ENCODE measurements at places on chromosomes 3 and 15.

DNA sequence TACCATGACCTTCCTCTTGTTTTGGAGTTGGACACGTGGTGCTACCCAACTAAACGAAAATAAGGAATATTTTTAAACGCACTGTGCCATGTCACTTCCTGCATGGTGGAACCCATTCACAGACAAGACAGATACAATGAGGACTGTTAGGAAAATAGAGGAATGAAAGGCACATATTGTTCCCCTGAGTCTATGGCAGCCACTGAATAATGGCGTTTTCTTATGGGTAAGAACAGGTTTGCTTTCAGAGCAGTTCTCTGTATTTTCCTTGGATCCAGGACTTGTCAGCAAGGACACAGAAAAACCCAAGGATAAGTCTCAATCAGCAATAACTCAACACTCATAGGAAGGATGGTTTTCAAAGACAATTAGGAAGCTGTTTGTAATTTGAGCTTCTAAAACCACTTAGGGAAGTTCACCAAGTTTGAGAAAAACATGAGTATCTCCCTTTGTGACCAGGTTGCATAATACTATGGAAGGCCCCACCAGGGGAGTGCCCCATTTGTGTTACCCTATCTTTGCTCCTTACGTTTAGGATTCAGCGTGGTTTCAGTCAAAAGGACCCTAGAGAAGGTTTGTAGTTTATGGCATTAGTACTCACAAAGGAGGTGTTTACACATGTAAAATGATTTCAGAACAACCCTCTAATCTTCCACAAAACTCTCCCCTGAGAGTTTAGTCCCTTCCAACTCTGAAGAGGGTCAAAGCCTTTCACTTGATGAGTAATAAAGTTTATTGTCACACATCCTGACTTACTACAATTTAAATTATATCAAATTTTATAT, 487.2 kb upstream of the ATP11B start:
- no peak for DNase-seq

- DNase-seq = no peak
Measured at GRCh38 chr15:38622304-38622703, 57.7 kb upstream of the RASGRP1 start.

GRCh38 chr15:72911626-72912025, 128.1 kb upstream of the ADPGK start:
- DNase-seq = no peak

DNA sequence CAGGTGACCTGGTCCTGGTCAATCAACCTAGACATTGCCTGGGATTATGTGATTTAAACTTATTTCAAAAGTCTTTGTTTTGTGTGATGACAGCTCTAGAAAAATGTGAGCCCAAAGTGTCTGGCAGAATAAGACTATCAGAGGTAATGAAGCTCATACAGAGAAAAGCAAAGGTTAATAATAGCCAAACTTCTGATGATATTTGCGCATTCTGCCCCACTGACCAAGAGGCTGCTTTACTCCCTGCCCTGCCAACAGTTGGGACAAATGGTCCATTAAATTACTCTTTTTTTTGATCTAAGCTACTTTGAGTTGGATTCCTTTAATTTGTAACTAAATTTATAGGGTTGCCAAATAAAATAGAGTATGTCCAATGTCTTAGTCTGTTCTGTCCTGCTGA, 911.2 kb downstream of the MCTP2 start:
- DNase-seq = no peak

GRCh38 chr3:136938334-136938733, 19.4 kb upstream of the IL20RB start:
- DNase-seq = peak; percentile 61

DNA sequence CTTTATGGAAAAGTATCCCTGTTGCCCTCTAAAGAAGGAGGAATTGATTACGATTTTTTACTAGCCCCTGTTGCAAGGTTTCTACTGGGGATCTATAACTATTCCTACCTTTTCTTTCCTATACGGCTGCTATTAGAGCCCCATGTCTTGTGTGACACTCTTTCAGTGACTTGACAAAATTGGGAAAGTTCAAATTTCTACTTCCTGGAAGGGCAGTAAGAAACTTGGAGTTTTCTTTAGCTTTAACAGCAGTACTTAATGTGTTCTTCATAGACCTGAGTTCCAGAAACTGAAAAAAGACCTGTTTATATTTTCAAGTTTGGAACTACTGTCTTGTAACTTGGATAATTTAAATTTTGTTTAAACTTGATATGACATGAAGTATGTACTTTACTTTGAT, 54.7 kb downstream of the TRPC1 start:
- no peak for DNase-seq

DNA sequence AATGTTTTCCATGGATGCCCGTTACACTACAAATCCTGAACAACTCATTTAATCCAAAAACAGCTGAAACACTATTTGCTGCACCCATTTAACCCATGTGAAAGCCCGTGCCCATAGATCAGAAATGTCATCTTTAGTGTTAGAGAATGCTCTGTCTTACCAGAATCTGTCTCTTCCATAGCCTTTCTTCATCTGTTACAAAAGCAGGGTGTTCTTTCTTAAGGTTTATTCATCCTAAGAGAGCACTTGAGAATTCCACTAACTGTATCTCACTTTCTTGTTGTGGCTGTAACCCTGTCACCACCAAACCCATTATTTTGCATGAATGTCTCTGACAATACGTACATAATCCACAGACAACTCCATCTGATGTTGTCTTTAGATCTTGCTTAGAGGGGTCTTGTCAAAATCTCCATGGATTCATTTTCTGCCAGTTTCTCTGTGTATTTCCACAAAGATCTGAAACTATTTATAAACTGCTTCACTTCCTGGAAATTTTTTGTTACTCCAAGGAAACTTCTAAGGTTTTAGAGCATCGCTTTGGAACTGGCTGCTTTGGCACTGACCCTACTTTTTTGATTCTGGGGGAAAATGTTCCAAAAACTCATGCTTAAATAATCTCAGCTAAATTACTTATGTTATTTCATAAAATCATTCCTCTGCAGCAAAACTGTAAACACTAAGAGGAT, 167.8 kb upstream of the CCDC54 start:
- DNase-seq = no peak

DNA sequence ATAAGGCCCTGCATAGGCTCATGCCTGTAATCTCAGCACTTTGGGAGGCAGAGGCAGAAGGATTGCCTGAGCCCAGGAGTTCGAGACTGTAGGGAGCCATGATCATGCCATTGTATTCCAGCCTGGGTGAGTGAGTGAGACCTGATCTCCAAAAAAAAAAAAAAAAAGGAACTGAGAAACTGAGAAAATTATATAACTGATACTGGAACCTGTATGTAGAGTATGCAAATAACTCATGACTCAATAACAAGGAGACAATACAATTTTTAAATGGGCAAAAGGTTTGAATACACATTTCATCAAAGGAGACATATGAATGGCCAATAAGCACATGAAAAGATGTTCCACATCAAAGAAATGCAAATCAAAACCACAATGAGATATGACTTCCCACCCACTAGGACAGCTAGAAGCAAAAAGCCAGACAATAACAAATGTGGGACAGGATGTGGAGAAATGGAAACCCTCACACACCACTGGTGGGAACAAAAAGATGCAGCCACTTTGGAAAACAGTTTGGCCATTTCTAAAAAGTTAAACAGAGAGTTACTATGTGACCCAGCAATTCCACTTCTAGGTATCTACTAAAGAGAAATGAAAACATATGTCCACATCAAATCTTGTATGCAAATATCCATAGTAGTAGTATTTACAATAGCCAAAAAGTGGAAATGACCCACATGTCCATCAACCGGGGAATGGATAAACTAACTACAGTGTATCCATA, 70.7 kb downstream of the IQSEC1 start:
- no peak for DNase-seq

DNA sequence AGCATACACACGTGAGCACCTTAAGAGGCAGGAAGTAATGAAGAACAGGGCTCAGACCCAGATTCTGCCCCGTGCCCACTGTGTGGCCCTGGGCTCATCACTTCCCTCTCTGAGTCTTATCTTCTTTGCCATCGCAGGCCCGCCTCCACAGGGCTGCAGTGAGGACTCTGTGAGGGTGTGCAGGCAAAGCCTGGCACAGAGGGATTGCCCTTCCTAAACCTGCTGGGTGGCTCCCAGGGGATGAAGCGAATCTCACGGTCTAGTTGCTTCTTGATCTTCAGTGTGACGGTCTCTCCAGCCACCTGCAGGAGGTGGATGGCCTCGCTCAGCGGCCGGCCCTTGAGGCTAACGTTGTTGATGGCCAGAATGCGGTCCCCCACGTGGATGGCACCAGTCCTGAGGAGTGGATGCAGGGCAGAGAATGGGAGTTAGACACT, 32.8 kb downstream of the GRIP2 start:
- no peak for DNase-seq

DNA sequence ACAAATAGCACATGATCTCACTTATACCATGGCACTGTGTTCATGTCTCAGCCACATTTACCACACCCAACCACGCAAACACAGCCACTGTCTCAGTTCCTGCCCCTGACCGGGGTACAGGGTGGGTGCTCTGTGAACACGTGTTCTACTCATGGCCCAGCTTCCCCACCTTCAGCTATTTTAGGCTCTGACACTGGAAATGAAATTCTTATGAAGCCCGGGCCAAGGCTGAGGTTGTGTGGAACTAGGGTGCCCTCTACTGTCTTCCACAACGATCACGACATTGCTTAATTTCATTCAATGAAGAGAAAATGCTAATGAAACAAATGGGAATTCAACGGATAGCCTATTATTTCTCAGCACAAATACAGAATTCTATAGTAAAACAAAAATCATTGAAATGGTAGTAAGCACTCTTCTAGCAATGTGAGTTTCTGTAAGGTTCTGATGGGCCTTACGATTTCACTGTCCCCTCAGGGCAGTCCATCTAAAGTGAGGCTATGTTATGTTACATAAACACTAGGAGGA, 2.1 kb upstream of the GABRA5 start:
- peak; percentile 63 for DNase-seq

DNA sequence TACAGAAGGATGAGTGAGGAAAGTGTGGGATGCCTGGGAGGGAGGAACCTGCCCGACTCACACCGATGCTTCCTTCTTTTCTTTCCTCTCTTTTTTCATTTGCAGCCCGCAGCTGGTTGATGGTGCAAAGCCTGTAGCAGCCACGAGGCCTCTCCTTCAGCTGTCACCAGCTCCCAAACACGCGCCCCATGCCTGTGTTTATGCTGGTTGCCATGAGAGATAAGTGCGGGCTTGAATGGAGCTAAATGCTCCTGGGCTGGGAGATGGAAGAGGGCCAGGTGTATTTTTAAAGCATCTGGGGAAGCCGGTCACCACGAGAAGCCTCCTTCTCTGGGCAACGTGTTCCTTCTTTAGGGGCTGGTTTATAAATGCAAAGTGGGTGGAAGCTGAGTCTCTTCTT, 9.3 kb downstream of the COLQ start:
- DNase-seq = no peak

GRCh38 chr15:53193149-53193548, 403.0 kb upstream of the ONECUT1 start:
- DNase-seq = no peak

- peak; percentile 58 for DNase-seq
Measured at GRCh38 chr3:160374472-160374871, 24.6 kb downstream of the IFT80 start.

DNA sequence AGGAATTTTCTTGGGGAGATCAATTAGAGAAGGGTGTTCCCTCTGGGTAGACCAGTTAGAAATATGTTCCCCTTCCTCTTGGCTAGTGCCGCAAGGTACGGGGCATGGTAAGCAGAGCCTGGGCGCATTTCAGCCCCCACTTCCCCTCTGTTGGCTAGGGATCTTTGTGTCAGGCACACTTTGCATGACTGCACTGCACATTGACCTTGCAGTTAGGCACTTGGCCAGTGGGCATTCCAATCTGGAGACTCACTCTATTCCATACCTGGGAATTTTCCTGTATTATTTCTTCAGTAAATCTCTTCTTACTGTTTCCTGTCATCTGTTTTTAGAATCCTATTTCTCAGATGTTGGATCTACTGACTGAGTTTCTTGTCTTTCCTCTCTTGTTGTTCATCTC, 30.0 kb upstream of the CACNA1D start:
- DNase-seq = no peak

DNA sequence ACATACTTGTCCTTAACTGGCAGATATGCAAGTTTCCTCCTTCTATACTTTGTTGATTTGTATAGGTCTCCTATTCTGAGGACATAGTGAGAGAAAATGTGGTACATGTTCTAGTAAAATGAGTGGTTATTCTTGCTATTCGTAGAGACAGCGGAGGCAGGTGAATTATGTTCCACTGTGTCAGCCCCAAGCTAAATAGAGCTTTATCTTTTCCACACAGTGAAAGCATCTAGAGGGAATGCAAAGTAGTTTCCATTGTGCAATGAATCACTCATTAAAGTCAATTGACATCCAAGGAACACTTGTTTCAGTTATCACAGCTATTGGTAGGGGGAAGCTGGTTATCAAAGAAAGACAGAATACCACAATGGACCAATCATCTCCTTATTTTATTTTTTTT, 262.4 kb downstream of the NLGN1 start:
- no peak for DNase-seq

DNA sequence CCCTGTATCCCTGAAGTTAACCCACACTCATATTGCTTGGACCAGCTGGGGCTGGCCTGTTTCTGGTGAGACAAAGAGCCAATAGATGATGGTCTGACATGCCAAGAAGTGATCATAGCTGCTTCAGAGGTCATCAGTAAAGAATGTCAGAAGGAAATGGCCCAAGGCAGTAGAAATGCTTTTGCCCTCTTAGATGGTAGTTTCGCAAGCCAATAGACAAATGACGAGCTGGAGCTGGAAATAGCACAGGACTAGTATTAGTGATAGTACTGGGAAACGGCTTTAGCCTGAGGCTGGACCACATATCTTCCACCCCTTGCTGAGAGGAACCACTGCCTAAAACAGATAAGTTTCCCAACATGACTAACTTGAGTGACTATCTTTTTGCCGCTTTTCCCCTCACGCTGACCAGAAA, 176.1 kb upstream of the THBS1 start:
- peak; percentile 85 for DNase-seq

- no peak for DNase-seq
Measured at GRCh38 chr3:72816862-72817355, 31.3 kb downstream of the SHQ1 start.

DNA sequence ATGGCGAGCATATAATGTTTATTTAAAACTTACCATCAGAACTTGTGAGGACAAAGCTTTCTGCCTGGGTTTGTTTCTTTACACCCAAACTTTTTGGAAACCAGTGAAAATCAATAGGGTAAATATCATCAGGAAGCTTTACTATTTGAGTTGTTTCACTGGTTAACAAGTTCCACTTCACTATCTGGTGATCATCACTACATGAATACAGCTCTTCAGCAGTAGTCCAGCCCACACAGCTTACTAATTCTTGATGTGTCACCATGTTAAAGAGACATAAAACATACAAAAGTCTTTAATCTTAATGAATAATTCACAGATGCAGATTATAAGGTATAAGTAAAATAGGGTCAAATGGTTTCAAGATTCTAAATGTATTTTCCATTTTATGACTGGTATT, 17.6 kb downstream of the IFT80 start:
- no peak for DNase-seq

GRCh38 chr3:181690769-181691168, 21.0 kb upstream of the SOX2 start:
- DNase-seq = no peak

- peak; percentile 82 for DNase-seq
Measured at GRCh38 chr15:64507293-64507802, 47.0 kb downstream of the ZNF609 start.
